ENCODE measurements at places on chromosomes 13 and 19.

- ATAC-seq = no peak
Measured at GRCh38 chr19:38851622-38852230, 1.9 kb upstream of the HNRNPL start.

GRCh38 chr13:74667656-74668203, 533.5 kb upstream of the KLF12 start:
- no peak for ATAC-seq

DNA sequence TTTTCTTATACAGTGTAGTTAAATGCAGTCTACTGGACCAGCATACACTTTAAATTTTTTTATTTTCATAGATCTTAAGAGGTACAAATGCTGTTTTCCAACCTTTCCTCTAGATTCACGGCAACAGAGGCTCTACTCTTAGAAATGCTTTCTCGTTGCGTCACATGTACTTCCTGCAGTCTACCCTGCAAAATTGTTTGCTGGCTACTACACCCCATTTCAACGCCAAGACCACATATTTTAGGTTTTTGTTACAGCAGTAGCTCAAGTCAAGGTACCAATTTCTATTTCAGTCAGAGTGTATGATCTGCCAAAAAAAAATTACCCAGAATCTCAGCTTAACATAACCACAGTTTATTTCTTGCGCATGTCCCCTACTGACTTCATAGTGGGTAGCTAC, 94.1 kb downstream of the TNFSF13B start:
- no peak for ATAC-seq

DNA sequence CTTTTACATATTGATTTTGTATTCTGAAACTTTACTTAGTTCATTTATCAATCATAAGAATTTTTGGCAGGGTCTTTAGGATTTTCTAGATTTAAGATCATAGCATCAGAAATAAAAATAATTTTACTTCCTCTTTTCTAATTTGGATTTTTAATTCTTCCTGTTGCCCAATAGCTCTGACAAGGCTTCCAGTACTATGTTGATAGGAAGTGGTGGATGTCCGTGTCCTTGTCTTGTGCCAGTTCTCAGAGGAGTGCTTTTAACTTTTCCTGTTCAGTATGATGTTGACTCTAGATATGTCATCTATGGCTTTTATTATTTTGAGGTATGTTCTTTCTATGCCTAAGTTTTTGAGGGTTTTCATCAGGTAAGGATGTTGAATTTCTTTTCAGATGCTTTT, 7.7 kb upstream of the KIR2DL4 start:
- ATAC-seq = no peak

GRCh38 chr13:33340631-33341030, 55.1 kb upstream of the STARD13 start:
- ATAC-seq = no peak

- no peak for ATAC-seq
Measured at GRCh38 chr13:67008075-67008668, 222.0 kb downstream of the PCDH9 start.

DNA sequence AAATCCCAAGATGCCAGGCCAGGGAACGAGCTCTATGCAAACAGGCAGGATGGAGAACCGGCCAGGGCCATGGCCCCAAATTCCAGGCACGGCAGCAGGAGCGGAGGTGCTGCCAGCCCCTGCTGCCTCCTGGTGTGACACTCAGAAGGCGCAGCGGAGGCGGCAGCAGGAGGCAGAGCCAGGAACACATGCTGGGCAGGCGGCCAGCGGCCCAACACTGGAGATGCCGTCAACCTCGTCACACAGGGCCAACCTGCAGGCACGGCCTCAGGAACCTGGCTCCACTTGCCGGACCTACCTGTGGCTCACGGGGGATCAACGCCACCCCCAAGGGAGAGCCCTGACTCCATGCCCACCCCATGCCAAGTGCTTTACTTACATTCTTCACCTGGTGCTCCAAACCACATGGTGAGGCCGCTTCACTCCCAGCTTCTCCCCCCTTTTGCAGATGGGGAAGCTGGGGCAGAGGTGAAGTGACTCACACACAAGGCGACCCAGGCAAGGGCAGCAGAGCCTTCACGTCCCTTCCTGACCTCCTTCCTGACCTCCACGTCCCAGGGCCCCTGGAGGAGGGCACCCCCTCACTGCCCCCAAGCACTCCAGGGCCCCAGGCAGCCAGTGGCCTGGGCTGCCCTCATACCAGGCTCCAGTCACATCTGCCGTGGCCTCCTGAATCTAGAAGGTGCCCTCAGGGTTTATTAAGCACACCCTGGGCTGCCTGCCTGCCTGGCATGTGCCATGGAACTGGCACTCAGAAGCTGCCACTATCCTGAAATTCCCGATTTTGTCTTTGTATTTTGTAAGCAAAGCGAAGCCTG, 43.5 kb downstream of the GGACT start:
- ATAC-seq = no peak

DNA sequence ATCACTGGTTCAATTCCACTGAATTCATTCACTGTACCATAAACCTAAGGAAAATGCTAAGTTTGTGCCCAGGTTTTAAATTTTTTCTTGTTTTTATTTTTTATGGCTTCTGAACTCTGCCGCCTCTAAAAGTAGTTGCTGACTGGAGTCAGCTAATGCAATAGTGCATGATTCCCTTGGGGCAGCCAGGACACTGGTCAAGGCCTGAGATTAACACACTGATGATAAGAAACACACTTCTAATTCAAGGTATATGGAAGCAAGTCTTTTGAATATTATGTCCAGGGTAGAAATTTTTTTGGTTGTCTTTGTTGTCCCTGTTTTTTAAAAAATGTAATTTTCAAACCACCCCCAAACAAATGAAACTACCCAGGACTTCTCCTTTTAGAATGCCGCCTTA, 72.2 kb downstream of the CDADC1 start:
- no peak for ATAC-seq

- ATAC-seq = no peak
Measured at GRCh38 chr19:19650331-19650730, 6.9 kb upstream of the GMIP start.

DNA sequence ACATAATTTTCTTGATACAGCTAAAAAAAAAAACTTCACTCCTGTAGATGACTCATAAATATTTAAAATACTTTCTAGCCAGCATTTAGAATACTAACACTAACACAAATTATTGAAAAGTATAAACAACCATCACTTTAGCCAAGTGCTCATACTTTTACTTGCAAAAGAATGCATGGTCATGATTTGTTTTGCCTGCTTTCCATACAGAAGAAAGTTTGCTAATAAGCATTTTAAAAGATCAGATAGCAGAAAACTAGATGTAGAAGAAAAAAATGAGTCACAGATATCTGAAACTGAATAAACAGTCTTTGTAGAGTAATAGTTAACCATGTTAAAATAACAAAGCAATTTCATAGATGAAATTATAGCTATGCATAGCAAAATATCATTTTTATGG, 2280.4 kb upstream of the PCDH20 start:
- no peak for ATAC-seq

GRCh38 chr19:2977746-2978138, 378 bp downstream of the TLE6 start:
- ATAC-seq = no peak

DNA sequence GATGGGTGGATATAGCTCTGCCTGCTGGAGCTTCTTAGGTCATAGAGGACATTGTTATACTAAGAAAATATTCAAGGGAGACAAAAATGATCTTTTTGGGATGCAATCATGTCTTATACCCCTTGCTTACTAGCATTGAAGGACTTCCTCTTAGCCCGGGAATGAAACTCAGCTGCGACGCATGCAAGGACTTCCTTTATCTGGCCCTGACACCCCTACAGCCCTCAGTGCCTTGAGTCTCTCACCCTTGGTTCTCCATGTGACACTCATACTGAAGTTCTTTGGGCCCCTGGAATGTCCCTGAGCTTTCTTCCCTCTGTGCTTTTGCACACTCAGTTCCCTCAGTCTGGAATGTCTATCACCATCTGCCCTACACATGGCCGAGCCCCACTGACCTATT, 72.5 kb upstream of the MTIF3 start:
- ATAC-seq = no peak

DNA sequence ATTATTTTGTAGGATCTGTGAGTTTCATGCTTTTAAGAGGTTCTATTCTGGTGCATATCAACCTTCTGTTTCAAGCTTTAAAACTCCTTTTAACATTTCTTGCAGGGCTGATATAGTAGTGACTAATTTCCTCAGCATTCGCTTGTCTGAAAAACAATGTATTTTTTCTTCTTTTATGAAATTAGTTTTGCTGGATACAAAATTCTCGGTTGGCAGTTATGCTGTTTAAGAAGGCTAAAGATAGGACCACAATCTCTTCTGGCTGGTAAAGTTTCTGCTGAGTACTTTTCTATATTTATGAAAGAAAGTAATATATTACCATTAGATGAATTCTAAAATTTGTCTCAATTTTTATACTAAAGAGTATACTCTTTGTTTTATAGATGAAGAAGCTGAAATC, 487.8 kb upstream of the SPRY2 start:
- ATAC-seq = no peak

GRCh38 chr13:32968316-32968715, 47.9 kb upstream of the KL start:
- ATAC-seq = no peak

GRCh38 chr19:3013263-3013725, 15.8 kb downstream of the TLE2 start:
- no peak for ATAC-seq

GRCh38 chr19:46412650-46413261, 608 bp downstream of the CCDC8 start:
- ATAC-seq = no peak

DNA sequence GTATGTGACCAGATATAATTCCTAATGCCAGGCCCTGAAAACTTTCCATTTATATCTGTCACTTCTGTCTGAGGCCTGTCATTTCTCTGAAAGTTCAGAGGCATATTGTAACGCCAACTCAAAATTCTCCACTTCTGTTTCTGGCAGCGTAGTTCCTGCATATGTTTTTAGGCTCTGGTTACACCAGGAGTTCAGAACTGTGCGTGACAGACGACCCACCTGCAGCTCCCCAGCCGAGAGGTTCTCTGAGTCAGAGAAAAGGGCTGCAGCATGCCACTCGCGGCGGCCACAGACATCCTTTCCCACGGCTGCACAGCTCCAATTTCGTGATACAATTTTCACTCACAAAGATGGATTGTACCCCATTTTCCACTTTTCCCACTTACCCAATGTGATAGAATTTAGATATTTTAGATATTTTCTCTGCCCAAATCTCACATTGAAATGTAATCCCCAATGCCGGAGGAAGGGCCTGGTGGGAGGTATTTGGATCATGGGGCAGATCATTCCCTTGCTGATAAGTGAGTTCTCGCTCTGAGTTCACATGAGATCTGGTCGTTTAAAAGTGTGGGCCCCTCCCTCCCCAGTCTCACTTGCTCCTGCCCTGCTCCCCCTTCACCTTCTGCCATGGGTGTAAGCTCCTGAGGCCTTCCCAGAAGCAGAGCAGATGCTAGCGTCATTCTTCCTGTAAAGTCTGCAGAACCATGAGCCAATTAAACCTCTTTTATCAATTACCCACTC, 308.1 kb downstream of the LIG4 start:
- no peak for ATAC-seq

DNA sequence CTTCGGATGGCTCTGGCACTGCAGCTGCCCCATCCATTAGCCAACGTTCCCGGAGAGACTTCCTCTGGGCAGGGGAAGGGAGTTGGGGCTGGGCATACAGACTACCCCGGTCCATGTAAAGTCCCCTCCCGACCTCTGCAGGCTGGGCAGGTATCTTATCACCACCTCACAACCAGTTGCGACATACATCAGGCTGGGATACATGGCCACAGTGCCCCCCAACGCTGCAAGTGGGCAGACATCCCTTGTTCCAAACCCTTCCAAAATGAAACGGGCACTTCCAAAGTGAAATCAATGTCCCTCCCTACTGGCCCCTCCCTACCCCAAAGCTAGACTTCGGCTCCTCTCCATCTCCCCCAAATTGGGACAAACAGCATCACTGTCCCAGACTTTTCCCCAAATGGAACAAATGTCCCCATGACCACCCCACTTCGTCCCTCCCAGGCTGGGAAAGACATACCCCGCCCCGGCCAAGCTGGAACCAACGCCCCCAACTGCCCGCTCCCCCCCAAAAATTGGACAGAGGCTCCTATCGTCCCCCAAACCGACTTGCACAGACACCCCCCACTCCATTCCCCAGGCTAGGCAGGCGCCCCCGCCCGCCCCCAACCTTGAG, 5.0 kb downstream of the PALM3 start:
- no peak for ATAC-seq

DNA sequence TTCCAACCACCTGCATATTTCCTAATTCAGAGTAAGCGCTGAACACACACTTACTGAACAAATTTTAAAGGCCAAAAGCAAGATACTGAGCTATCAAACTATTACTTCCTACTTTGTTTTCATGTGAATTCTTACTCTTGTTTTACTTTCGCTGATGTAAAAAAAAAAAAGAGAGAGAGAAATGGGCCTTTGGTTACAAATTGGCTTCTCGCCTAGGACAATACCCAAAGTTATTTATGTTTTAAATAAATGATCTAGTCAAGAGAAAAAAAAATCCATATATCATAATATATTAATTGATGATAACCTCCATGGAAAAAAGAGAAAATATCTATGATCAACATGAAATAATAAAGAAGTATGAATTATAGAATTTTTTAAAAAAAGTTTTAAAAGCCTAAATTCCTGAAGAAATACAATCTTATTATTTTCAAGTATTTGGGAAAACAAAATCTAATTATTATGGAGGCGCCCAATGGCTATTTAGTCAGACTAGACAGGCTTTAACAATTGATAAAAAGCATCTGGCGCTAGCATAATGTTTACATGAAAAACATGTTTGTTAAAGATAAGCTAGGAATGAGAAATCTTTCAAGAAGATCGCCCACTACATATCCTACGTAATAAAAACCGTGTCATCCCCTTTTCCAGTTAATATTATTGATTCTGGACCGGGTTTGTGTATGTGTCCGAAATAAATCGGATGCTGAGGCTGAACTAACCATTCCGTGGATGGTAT, 9.0 kb downstream of the COL4A1 start:
- no peak for ATAC-seq

GRCh38 chr19:1401138-1401888, at the start of gene GAMT:
TSS of gene GAMT (minus strand) at chr19:1401542. CDS start at chr19:1401476, 66 bp downstream.
- ATAC-seq = peak; percentile 78

- ATAC-seq = no peak
Measured at GRCh38 chr19:46898731-46899130, 37.9 kb downstream of the ARHGAP35 start.

DNA sequence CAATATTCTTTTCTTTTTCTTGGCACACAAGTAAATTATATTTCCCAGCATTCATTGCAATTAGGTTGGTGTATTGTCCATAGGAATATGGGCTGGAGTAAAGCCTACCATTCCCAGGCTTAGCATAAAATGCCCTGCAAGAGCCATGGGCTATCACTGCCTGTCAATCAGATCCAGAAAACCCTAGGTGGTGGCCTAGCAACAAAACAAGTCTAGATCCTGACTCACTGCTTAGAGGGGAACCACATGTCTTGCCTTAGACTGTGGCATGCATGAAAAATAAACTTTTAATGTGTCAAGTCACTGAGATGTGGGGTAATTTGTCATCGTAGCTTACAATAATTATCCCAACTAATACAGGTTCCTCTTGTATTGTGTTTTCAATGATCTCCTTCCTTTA, 16.2 kb downstream of the SOX21 start:
- no peak for ATAC-seq

- peak; percentile 59 for ATAC-seq
Measured at GRCh38 chr19:50912727-50913716, 1.8 kb upstream of the KLK4 start.

- ATAC-seq = no peak
Measured at GRCh38 chr19:14390548-14390947, 9.3 kb downstream of the ADGRE5 start.

All from activated CD4-positive, CD25-positive, alpha-beta regulatory T cell treated with anti-CD3 and anti-CD28 coated beads, Interleukin-2, amount 50 U/mL, for 24 hours (primary cell).